ENCODE measurements at places on chromosomes 2 and 18. TPM values are rescaled to one million over a fixed set of nuclear protein-coding genes. Genes with fewer than 3 reads are reported as not detected.

GRCh38 chr2:65016789-65017188, 27.6 kb downstream of the SLC1A4 start:
- no peak for DNase-seq

DNA sequence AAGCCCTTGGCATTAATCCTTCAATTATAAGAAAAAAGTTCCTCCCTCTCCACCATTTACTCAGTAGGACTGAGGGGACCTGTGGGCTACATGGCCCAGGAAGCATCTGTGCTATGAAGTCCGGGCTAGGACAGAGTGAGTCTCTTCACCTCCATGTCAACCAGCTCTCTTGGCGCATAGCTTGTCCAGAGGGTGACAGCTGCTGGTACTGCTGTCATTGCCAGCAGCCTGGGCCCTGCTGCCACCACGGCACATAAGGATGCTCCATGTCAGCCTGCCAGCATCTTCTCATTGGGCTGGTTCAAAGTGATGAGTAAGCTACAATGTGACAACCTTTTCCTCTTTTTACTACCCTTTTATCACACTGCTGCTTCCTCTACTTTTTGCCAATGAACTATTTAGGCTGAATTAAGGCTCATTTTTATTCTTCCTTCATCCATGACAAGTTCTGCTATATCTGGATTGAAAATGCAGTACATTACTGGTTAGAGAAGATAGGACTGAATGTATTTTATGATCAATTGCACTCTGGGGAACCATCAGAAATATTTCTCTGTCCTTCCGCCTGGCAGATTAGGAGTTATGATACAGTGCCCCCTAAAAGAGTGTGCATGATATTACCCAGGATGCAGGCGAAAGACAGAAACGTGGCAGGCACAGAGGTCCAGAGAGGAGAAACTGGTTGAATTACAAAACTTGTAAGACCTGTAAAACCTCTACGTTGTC, 258.9 kb upstream of the TNP1 start:
- DNase-seq, result no peak

GRCh38 chr18:76153691-76154090, 341.4 kb downstream of the ZNF516 start:
- no peak for DNase-seq

DNA sequence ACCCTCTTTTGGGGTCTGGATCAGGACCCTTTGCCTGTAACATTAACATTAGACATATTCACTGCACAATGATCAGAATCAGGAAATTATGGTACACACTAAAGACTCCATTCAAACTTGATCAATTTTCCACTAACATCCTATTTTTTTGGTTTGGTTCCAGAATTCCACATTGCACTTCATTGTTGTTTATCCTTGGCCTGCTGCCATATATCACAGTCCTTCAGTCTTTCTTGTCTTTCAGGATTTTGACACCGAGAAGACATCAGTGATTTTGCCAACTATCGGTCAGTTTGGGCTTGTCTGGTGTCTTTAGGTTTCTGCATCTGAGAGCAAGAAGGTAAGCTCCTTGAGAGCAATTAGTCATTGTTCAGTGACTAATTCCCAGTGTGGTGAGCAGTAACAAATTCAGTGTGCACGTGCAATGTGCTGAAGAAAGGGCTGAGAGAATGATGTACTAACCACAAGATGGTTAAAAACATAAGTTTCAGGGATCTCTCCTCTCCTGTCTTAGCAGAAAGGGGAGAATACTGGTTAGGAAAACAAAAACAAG, 23.5 kb downstream of the MARCHF4 start:
- no peak for DNase-seq

DNA sequence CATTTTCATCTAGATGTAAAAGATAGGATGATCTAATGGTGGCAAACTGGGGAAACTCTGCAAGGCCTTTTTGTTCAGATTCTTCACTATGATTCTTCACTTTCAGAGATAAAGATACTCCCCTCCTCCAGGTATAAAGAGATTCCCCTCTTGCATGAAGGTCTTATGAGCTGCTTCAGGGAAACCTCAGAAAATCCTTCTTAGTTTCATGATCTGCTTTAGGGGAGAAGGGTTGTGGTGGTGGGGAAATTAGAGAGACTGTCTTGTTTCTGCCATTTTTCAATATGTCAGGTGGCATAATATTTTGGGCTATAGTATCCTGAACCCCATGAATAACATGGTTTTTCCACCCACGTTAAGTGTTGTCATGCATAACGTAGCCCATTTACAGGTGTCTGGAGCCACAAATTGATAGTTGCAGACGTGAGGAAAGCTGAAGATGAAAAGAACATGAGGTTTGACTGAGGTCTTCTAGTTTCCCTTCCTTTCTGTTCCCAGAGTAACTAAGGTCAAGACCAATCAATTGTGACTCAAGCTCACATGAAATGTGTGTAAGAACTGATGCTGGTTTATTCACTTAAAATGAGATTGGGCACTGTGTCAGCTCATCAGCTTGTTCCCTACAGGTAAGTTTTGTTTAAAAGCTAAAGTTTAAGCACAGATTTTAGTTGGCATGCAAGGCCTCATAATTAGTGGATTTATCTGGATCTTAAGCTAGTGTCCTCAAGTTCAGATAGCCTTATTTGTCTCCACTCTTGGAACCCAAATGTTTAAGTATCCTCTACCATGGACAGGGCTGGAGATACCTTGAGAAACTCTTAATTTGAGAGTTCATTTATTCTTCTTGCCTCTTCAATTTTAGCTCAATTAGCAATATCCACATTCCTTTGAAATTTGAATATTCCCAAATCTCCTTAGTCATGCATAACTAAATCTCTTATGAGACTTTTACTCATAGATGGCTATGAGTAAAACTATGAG, 304.5 kb upstream of the FANCL start:
- no peak for DNase-seq

DNA sequence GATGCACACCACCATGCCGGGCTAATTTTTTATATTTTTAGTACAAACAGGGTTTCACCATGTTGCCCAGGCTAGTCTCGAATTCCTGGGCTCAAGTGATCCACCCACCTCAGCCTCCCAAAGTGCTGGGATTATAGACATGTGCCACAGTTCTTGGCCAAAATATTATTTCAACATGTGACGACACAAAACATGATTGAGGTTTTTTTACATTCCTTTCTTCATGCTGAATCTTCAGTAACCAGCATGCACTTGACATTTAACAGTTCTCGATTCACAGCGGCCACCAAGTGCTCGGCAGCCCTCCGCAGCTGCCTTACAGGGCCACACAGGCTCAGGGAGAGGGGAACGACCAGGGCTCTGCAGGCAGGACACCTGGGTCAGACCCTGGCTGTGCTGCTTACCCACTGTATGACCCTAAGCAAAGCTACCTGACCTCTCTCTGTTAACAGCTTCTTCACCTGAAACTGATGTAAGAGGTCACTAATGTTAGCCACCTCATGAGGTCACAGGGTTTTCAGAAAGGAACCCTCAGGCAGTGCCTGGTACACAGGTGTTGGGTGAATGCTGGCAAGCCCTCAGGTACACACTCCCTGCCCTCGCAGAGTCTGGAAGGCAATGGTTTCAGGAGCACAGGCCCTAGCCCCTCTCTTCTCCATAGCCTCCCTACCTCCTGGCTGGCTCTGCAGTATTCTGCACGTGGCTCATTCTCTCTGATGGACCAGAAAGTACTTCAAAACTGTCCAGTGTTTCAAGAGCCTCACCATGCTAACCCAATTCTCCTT, 25.7 kb downstream of the TUBB6 start:
- no peak for DNase-seq

- no peak for DNase-seq
These were observed 39.4 kb upstream of the ASB1 start for GRCh38 chr2:238387332-238387731.

GRCh38 chr2:127157114-127157513, 50.2 kb upstream of the BIN1 start:
- no peak for DNase-seq

DNA sequence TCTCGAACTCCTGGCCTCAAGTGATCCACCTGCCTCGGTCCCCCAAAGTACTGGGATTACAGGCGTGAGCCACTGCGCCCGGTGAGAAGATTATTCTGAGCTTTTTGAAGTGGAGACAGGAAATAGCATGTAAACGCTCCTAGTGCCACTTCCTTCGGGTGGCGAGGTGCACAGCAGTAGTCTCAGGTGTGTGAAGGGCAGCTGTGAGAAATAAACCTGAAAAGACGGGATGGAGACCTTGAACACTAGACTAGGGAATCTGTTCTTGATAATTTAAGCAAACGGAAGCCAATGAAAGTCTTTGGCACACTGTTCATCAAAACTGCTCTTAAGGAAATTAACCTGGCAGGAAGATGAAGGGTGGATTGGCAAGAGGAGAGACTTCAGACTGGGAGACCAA, 439 bp upstream of the PLEKHH2 start:
- DNase-seq, result no peak

DNA sequence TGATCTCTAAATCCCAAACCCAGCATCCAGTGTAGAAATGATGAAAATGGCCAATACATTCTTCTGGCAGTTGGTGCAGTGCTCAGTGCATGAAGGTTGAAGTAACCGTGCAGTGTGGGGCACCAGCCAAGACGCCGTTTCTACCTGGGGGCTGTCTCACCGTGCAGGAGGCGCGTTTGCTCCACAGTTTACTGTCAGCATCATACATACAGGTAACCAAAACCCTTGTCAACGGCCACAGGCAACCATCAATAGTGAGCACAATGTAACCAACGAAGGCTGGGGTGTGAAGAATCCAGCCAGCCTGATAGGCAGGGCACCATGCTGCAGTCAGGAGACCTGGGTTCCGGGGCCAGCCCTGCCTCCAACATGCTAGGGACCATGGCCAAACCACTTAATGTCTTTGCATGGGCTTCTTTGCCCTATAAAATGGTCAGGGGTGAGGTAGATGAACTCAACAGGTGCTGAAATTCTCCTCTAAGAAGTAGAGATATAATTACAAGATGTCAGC, 127.5 kb upstream of the ID2 start:
- no peak for DNase-seq

GRCh38 chr18:44826418-44827259, 146.0 kb downstream of the SETBP1 start:
- DNase-seq, result peak; percentile 66

DNA sequence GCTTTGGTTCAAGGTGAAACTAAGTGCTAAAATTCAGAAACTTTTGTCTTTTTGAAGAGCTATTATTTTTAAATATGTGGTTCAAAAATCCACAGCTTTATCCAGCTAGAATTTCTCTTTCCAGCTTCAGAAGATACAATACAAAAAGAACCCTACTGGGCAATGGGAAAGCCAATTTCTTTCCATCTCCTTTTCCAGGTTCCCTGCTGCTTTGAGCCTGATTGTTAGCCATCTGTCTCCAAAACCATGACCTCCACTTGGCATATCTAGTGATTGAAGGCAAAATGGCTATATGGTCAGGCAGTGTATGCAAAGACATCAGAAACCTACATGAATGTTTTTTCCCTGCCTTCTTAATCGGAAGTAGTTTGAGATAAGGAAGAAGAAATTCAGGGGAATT, 134.1 kb downstream of the KCNH7 start:
- DNase-seq, result no peak

DNA sequence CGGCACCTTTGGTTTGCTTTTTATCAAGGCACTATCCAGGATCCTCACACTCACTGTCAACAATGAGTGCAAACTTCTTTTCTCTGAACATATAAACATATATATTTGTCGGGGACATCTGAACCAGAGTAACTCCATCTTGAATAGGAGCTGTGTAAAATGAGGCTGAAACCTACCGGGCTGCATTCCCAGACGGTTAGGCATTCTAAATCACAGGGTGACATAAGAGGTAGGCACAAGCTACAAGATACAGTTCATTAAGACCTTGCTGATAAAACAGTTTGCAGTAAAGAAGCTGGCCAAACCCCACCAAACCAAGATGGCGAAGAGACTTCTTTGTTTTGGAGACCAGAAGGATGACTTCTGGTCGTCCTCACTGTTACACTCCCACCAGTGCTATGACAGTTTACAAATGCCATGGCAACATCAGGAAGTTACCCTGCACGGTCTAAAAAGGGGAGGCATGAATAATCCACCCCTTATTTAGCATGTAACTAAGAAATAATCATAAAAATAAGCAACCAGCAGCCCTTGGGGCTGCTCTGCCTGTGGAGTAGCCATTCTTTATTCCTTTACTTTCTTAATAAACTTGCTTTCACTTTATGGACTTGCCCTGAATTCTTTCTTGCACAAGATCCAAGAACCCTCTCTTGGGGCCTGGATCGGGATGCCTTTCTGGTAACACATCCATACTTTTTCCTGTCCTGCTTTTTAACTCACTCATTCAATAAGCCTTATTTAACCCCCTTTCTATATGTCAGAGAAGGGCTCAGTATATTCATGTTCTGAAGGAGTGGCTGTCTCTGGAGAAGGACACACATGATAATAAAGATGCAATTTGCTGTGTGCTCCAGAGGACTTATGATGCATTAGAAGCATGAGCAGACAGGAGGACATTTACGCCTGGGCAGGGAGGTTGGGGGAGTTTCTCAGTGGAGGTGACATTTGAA, 65.4 kb downstream of the TACR1 start:
- DNase-seq, result no peak

Gene GPR75
- polyA plus RNA-seq, result 1.9 TPM

Gene ST3GAL5
- polyA plus RNA-seq, result 34.1 TPM

Gene SH3BP4
- 22.6 TPM for polyA plus RNA-seq

Gene HOXD3
- polyA plus RNA-seq, result 0.36 TPM

Gene FTCDNL1
- polyA plus RNA-seq, result 2.1 TPM

Gene SMYD5
- 53.2 TPM for polyA plus RNA-seq

Gene DLGAP1
- polyA plus RNA-seq, result 0.09 TPM

Gene BOLA3
- 145 TPM for polyA plus RNA-seq

Gene TUBB8B
- not detected for polyA plus RNA-seq

Gene PROKR1
- polyA plus RNA-seq, result not detected

Measured in A549 (cell line).